ENCODE measurements at places on chromosomes 3 and 15.
A peak's percentile ranks its signal among the peaks of the same experiment; 100 is the strongest.

GRCh38 chr3:174355505-174355904 is 503.6 kb upstream of the NAALADL2 start:
- H3K4me1 ChIP-seq = no peaks in the 10 kb centered on the region
- H3K27ac ChIP-seq = no peak overlapping the region
- no peaks in the 10 kb centered on the region for H3K27me3 ChIP-seq
- H3K36me3 ChIP-seq = no peaks in the 10 kb centered on the region
- no peak overlapping the region for H3K4me3 ChIP-seq

DNA sequence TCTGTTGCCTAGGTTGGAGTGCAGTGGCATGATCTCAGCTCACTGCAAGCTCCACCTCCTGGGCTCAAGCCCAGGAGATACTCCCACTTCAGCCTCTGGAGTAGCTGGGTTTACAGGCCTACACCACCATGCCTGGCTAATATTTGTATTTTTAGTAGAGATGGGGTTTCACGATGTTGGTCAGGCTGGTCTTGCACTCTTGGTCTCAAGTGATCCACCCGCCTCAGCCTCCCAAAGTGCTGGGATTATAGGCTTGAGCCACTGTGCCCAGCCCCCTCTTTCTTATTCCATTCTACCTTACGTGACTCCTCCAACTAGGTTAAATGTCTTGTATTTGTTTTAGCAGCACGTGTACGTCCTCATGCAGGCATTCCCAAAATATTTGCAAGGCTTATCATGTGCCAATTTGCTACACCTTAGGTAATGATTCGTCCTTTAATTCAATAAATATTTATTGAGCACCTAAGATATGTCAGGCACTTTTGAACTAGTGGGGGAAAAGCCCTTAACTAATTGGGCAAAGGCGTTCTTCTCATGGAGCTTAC is 14.9 kb upstream of the MAGI1 start:
- H3K27me3 ChIP-seq = no peaks in the 10 kb centered on the region
- H3K27ac ChIP-seq = no peak overlapping the region
- H3K4me3 ChIP-seq = no peak overlapping the region
- no peak for DNase-seq
- no peaks in the 10 kb centered on the region for H3K36me3 ChIP-seq

- no peaks in the 10 kb centered on the region for H3K27me3 ChIP-seq
- peak overlapping the region; percentile 97 for H3K27ac ChIP-seq
- peak overlapping the region; percentile 100 for H3K4me3 ChIP-seq
- H3K4me1 ChIP-seq = peaks cover 42% of the 10 kb centered on the region
- DNase-seq = no peak
- peaks cover 10% of the 10 kb centered on the region for H3K36me3 ChIP-seq
Measured at GRCh38 chr3:10116138-10116460, 624 bp downstream of the BRK1 start.

DNA sequence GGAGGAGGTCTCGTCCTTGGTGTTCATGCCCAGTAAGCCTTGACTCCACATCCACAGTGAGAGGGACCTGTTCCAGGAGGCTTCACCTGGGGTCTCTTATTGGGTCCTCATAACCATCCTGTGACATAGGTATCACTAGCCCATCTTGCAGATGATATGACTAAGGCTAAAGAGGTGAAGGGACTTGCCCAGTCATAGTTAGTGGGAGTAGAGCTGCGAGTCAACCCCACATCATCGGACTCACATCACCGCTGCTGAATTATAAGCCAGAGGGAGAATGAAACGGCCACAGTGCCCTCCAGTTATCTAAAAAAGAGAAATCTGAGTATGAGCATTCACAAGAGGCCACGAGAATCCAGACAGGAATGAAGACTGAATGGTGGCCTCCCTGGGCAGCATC is 66.0 kb downstream of the MESD start:
- no peak for DNase-seq
- H3K4me3 ChIP-seq = no peak overlapping the region
- H3K36me3 ChIP-seq = peaks cover 13% of the 10 kb centered on the region
- H3K27me3 ChIP-seq = no peaks in the 10 kb centered on the region
- H3K4me1 ChIP-seq = no peaks in the 10 kb centered on the region

- no peak overlapping the region for H3K27ac ChIP-seq
- H3K36me3 ChIP-seq = no peaks in the 10 kb centered on the region
- H3K4me1 ChIP-seq = no peaks in the 10 kb centered on the region
- H3K4me3 ChIP-seq = no peak overlapping the region
Measured at GRCh38 chr3:105613120-105613519, 246.4 kb downstream of the ALCAM start.

- DNase-seq = no peak
- no peak overlapping the region for H3K4me3 ChIP-seq
- H3K4me1 ChIP-seq = no peaks in the 10 kb centered on the region
- peaks cover 15% of the 10 kb centered on the region for H3K27me3 ChIP-seq
Measured at GRCh38 chr3:108931035-108931434, 22.6 kb downstream of the GUCA1C start.

GRCh38 chr15:98952381-98952803 is 55.2 kb downstream of the PGPEP1L start:
- no peaks in the 10 kb centered on the region for H3K27me3 ChIP-seq
- H3K4me1 ChIP-seq = peaks cover 13% of the 10 kb centered on the region
- H3K4me3 ChIP-seq = no peak overlapping the region
- peak; percentile 3 for DNase-seq

Data from stimulated activated naive B cell treated with anti-CD40 and anti-IgM and Interleukin-4, amounts not matched to agents 10 μg/mL and 1 μg/mL and 100 μg/mL, for 72 hours (primary cell).